Stomach (tissue), 19 donors: ENCODE measurements at places on chromosomes 7 and 10. TPM values are rescaled to one million over a fixed set of nuclear protein-coding genes. Genes with fewer than 3 reads are reported as not detected.
A peak's percentile ranks its signal among the peaks of the same experiment; 100 is the strongest.

ATOH7 gene
- total RNA-seq: not detected

OPALIN gene
- total RNA-seq: not detected

VAX1 gene
- total RNA-seq: not detected

HOXA9 gene
- total RNA-seq: not detected

CUBN gene
- total RNA-seq: 16.3 TPM

UPK3BL2 gene
- total RNA-seq: 0.89 TPM

AHR gene
- 34.8 TPM for total RNA-seq

OR6B1 gene
- total RNA-seq: not detected

MYL10 gene
- total RNA-seq: not detected

CEP41 gene
- total RNA-seq: 3.5 TPM

PLCE1 gene
- 23.5 TPM for total RNA-seq

ANKRD61 gene
- not detected for total RNA-seq

CNPY1 gene
- total RNA-seq: not detected

DNA sequence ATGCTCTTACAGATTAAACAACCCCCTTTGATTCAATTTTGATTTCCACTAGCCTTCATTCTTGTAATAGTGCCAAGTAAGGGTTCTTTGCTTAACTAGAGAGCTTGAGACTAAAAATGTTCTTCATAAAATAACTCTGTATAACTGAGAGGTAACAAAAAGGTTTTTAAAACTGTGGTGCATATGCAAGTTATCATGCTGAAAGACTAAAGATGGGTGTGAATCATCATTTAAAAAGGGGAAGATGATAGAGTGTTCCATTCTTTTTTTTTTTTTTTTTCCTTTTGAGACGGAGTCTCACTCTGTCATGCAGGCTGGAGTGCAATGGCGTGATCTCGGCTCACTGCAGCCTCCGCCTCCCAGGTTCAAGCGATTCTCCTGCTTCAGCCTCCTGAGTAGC is 11.1 kb downstream of the MDFIC start:
- no peak for DNase-seq

GRCh38 chr10:35555962-35556930 is 48.9 kb upstream of the GJD4 start:
- no peak for DNase-seq

DNA sequence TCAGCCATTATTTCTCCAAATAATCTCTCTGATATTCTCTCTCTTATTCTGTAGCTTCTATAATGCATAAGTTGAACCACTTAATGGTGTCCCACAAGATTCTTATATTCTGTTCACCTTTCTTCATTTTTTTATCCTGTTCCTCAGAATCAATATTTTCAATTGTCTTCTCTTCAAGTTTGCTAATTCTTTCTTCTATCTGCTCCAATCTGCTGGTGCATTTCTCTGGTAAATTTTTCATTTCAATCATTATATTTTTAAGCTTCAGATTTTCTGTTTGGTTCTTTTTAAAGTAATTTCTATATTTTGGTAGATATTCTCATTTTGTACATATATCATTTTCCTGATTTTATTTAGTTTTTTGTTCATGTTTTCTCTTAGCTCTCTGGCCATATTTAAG is 272.6 kb downstream of the ZEB1 start:
- DNase-seq: no peak

DNA sequence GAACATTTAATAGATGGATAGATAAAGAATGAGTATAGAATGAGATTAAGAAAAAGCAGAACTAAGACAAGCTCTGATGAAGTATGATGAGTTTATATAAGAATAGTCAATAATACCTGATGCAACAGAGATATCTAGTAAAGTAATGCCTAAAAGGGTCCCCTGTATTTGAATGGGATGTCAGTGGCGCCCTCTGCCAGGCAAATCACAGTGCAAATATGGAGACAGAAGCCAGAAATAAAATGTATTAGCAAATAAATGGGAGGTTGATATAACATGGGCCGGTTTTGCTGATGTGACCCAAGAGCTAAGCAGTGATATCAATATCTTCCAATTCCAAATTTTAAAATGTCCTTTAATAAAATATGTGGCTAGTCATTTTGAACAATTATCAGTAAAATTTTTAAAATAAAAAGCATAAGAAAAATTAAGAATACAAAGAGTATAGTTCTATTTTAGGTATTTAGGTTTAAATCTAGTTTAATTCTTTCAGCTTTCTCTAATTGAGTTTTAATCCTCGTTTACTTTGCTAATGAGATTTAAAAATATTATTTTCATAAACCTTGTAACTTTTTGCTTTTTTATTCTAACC is 62.6 kb downstream of the ADK start:
- no peak for DNase-seq

GRCh38 chr7:123871998-123872867 is 27.3 kb downstream of the HYAL4 start:
- DNase-seq: peak; percentile 65

GRCh38 chr10:126504761-126505112 is 116.5 kb upstream of the ADAM12 start:
- DNase-seq: no peak

DNA sequence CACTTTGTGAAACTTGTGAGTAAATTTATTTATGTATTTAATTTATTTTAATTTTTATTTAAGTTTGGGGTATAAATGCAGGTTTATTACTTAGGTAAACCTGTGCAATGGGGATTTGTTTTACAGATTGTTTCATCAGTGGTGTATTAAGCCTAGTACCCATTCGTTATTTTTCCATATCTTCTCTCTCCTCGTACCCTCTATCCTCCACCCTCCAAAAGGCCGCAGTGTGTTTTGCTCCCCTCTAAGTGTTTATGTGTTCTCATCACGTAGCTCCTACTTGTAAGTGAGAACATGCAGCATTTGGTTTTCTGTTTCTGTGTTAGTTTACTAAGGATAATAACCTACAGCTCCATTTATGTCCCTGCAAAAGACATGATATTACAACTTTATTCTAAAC is 145.4 kb upstream of the SMIM30 start:
- DNase-seq: no peak

GRCh38 chr10:29857843-29858701 is 201.3 kb downstream of the JCAD start:
- peak; percentile 57 for DNase-seq

DNA sequence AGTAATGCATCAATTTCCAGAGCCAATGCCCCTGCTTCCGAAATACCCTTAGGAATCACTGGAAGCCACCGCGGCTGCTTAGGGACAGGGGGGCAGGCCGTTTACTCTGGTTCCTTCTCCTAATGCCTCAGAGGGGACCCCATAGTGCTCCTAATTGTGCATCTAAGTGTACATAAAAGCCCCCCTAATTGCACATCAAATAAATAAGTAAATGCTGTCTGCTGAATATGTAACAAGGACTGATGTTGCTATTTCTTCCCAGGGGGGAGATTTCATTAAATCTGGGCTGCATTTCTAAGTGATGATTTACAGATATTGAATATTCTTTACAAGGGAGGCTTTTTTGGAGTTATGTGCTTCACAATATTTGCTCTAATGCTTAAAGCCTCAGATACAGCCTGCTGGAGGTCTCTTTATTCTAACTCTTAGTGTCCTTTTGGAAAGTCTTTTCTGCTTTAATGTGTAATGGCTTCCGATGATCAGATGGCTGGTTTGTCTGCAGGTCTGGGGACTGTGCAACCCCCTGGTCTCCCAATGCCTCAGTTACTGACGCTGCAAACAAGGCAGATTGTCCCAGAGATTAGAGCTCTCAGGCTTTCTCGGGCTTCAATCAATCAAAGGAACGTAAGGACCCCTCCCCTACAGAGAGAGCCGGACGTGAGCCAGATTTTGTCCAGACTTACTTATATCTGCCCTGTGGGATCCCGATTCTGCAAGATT is 143.0 kb downstream of the PRPF18 start:
- DNase-seq: no peak

- no peak for DNase-seq
These were observed 322.8 kb upstream of the PHYHIPL start for GRCh38 chr10:58853668-58854067.

DNA sequence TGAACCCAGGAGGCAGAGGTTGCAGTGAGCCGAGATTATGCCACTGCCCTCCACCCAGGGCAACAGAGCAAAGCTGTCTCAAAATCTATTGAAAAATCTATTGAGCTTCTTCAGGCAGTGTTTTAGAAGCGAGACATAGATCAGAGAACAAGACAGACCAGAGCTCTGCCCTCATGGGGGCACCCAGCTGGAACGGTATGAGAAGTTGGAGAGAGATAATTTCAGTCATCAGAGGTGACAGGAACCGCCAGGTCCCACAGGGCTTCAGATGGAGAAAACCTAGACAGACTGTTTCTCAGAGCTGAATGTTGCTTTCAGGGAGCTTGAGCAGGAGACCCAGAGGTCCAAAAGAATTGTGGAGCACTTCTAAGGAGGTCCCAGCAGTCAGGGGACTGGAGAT is 14.2 kb upstream of the GTF2IRD1 start:
- no peak for DNase-seq

- no peak for DNase-seq
These were observed 15.4 kb upstream of the UCN3 start for GRCh38 chr10:5349362-5349761.

DNA sequence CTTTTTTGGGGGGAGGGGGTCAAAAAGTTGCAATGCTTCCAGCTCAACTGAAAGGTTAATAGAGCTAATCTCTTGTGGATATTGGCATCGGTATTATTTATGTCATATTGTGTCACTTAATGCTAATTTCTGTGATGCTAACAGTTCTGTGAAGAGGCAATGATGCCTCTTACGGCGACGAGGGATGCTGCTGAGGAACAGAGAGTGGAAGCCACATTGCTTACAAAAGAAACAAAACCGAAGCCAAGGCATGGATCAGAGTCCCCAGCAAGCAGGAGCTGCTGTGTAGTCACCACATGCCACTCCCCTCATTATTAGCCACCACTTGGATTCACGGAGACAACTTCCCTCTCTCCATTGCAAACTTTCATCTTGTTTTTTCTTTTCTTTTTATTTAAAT is 536.5 kb upstream of the MGMT start:
- DNase-seq: no peak

DNA sequence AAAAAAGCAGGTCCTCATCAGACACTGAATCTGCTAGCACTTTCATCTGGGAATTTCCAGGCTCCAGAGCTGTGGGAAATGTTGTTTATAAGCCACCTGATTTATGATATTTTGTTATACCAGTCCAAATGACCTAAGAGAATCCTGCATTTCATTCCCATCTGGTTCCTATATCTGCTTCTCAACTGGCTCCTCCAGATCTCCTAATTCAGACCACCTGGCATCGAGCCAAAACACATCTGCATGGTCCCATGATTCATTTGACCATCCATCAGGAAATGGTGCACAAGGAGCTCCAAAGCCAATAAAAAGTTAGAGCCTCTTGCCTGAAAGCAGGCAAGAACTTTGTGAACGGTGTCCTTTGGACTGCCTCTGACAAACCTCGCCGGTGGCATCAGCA is 108.9 kb downstream of the IPMK start:
- no peak for DNase-seq

GRCh38 chr10:68171539-68172080 is 60.3 kb downstream of the ATOH7 start:
- no peak for DNase-seq

DNA sequence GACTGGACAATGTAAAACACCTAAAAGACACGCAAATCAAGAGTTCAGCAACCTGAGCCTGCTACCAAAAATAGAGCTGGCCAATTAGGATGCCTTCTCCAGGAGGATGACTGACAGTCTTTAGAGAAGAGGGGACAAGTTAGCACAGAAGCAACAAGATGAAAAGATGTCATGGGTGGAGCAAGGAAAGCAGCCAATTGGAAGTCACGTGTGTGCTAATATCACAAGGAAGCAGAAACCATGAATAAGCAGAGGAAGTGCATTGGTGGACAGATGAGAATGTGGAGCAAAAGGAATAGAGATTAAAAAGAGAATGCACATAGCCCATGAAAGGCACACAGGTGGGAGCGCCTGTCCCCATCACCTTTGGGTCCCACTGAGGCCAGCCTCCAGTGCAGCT is 148.1 kb downstream of the SLC25A13 start:
- no peak for DNase-seq

- DNase-seq: no peak
These were observed 67.8 kb upstream of the CDK13 start for GRCh38 chr7:39882148-39882784.

GRCh38 chr7:74657692-74658177 is at the start of gene GTF2I:
Gene GTF2I (plus strand): TSS chr7:74657718. CDS start chr7:74689129, 31,411 bp downstream.
- DNase-seq: peak; percentile 34

- no peak for DNase-seq
These were observed 77.3 kb downstream of the CTBP2 start for GRCh38 chr10:125082881-125083575.

DNA sequence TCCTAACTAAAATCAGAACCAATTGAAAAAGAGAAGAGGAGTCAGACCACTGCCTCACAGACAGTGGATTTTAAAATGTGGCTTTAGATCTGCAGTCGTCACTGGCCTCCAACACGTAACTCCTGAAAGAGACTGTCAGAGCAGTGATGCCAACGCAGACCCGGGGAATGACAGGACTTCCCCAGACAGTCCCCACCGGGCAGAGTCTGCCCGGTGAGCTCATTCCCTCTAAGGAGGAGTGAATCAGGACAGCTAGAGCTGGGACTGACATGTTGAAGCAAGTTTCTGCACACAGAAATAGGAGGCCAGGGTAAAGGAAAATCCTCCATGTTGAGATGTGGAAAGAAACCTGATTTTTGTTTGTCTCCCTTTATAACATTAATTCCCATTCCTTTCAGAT is 105.0 kb downstream of the TES start:
- DNase-seq: no peak

- DNase-seq: no peak
These were observed 47.3 kb downstream of the PIP4K2A start for GRCh38 chr10:22667093-22667480.

DNA sequence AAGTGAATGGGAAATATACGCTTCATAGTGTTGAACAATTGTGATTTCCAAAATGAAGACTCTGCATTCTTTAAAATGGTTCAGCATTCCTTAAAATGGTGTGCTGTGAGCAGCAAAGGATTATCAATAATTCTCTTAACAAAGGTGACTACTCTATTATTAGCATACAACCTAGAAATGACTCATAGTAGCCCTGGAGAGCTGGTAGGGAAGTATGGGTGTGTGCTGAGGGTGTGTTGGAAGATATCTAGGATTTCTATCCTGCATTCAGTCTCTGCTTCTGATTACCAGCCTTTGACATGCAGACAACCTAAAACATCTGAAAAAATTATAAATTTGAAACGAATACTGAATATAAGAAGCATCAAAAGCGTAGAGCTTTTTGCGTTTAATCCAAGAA is 72.5 kb downstream of the SEMA3D start:
- DNase-seq: no peak

DNA sequence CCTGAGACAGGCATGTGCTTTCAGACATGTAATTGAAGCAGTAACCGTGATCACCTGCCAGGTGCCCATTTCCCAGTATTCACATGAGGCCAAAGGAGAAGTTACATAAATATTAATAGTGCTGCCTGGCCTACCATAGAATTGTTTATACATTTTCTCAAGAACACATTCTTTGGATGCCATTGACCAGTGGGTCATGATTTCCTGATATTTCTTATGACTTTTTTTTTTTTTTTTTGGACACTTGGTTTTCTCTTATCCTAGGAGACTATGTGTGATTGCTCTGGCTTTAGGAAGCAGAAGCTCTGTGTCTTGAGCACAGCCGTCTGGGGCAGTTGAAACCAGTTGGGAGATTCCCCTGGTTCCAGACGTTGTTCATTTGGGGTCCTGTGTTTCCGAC is 143.9 kb upstream of the NPS start:
- DNase-seq: no peak
